ENCODE measurements at places on chromosomes 7 and 10.

DNA sequence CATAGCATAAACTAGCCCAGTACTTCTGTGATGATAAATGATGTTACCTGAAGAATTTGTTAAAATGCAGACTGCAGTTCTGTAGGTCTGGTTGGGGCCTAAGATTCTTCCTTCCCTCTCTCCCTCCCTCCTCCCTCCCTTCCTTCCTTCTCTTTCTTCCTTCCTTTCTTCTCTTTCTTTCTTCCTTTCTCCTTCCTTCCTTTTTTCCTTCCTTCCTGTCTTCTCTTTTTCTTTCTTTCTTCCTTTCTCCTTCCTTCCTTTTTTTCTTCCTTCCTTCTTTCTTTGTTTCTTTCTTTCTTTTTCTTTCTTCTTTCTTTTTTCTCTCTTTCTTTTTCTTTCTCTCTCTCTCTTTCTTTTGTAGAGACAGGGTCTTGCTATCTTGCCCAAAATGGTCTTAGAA is 3.7 kb upstream of the SLC25A28 start:
- ATAC-seq = no peak

DNA sequence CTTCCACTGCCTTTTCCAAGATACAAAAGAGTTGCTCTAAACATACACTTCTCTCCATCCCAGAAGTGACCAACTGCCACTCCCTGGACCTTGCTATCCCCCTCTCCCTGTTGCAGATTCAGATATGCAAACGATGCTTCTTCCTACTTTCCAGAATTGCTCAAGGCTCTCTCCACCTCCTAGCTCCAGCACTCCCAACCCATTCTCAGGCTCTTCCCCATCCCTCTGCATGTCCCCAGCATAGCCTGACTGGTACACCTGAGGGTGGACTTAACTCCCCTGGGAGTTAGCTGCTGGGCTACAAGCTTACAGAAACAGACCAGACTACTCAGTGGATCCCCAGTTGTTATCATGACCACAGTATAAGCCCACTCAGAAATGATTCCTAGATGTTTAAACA is 27.6 kb downstream of the MKRN1 start:
- no peak for ATAC-seq

DNA sequence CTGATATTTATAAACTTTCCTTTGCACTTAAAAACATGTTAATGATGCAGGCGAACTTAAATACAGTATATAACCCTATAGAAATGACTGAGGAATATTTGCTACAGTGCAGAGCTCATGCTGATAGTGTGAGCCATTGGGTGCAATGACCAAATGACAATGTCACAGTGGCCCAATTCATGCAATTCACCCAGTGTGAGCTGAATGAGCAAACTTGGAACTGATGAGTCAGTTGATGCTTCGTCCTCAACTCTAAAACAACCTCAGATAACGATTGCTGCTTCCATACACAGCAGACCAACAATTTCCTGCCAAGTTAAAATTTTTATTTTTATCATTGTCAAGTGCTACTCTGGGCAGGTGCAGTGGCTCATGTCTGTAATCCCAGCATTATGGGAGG is 12.1 kb upstream of the ZC3HAV1L start:
- no peak for ATAC-seq

GRCh38 chr7:93758631-93759030 is 131.9 kb downstream of the TFPI2 start:
- ATAC-seq = no peak

DNA sequence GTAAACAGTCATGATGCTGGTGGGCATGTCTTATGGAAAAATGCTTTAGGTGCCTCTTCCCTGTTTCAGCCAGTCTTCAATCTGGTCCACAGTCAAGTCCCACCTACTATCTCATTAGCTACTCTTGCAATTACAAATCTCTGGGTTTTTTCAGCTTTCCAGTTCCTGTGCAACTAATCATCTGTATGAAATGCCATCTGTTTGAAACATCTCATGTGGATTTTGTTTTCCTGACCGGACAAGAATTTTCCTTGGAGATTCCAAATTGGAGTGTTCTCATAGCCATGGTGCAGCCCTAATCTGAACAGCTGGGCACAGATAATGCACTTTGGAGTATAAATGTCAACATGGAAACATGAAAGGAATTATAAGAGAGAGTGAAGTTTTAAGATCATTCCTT is 41.3 kb upstream of the CALN1 start:
- ATAC-seq = no peak

DNA sequence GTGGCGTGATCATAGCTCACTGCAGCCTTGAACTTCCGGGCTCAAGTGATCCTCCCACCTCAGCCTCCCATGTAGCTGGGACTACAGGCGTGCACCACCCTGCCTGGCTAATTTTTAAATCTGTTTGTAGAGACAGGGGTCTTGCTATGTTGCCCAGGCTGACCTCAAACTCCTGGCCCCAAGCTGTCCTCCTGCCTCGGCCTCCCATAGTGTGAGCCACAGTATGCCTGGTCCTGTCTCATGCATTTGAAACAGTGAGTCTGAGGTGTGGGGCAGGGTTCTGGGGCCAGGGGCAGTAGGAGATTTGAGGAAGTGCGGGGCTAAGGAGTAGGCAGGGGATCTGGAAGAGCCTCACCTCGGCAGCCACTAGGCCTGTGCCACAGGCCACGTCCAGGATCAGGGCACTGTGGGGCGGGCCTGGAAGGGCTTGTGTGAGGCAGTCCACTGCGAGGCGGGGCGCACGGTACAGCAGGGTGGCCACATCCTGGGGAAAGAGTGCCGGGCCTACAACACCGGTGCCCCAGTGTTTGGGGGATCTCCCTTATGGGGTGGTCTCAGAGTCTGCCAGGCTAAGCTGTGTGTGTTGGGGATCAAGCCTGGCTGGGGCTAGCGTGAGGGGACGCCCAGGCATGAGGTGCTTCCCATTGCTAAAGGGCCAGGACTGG is 1.5 kb downstream of the METTL27 start:
- no peak for ATAC-seq

DNA sequence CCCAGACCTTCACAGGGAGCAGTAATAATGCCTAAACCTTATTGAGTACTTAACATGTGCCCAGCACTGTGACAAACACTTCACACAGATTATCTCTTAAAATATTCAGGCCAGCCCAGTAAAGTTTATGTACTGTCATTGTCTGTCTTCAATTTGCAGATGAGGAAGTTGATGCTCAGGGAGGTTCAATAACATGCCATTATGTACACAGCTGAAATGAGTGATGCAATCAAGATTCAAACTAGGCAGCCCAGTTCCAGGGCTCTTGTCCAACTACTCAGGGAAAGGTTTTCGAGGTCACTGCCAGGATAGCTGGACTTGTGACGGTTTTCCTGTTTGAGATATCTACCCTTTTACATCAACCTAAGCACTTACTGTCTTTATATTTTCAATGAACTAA is 56.1 kb downstream of the AUTS2 start:
- ATAC-seq = peak; percentile 65

GRCh38 chr7:147510923-147511322 is 1079.6 kb upstream of the C7orf33 start:
- ATAC-seq = no peak

DNA sequence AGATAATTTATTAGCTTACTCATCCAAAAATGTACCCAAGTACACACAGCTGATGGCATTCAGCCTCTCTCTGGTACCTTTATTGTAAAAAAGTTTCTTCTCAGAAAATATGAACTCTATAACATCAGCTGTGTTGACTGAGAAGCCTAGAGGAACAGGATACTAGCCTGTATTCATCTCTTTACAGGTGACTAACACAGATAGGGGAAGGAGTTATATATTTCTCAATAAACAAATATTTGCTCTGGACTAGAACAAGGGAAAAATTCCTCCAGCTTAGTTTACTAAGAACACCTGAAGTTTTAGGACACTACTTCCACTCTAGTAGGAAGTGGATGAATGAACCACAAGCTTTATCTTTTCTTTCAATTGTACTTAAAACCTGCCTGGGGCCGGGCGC is 67.8 kb downstream of the ZNF248 start:
- no peak for ATAC-seq

DNA sequence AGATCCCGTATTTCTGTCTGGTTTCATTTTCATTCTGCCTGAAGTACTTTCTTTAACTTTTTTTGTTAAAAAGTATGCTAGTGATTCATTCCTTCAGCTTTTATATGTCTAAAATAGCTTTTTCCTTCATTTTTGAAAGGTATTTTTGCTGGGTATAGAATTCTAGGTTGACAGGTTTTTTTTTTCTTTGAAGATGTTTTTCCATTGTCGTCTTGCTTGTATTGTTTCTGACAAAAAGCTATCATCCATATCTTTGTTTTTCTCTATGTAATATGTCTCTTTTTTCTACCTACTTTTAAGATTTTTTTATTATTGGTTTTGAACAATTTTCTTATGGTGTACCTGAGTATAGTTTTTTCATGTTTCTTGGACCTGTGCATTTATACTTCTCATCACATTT is 8.2 kb downstream of the CUTC start:
- no peak for ATAC-seq

- ATAC-seq = no peak
Measured at GRCh38 chr10:5654218-5654755, 12.1 kb downstream of the ASB13 start.

DNA sequence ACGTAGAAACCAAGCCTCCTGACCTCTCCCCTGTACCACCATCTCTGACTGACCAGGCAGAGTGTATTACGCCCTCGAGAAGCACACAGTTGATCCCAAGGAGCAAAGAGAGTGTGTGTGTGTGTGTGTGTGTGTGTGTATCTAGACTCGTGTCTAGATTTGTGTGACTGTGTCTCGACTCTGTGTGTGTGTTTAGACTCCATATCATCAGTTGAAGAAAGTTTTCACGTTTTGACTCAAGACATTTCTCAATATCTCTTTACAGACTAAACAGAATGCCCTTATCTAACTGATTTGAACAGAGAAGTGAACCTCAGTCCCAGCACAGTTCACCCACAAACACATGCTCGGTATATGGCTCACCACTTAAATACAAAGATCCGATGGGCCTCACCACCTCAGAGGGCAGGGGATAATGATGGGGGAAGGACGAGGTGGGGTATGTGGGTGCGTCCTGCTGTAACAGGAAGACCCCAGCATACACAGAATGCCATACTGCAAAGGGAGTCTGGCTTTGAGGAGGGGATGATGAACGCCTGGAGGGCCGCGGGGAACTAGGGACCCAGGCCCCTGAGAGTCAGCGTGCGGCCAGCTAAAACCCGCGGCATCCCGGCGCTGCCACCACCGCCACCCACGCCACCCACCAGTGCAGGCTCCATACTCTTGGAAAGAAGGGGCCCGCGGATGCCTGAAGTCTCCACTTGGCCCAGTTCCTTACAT is 780 bp downstream of the ALDH18A1 start:
- peak; percentile 8 for ATAC-seq

GRCh38 chr7:8290645-8291308 is 28.8 kb upstream of the ICA1 start:
- no peak for ATAC-seq

- peak; percentile 98 for ATAC-seq
Measured at GRCh38 chr7:41029072-41029499, 673.8 kb downstream of the INHBA start.

DNA sequence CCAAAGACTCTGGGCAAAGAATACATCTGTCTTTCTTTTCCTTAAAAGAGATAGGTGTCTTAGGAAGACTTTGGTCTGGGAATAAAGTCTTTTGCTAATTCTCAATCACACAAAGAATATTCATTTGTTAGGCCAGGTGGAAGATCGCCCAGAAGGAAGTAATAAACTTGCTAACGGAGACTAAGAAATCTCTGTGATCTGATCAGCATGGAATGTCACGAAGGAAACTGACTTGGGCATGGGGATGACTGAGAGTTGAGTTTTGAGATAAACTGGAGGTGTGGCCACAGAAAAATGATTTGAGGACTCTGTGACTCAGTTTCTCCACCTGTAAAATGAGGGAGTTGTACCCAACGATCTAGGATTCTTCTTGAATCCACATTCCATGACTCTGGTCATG is 161.1 kb upstream of the SVIL start:
- ATAC-seq = no peak

DNA sequence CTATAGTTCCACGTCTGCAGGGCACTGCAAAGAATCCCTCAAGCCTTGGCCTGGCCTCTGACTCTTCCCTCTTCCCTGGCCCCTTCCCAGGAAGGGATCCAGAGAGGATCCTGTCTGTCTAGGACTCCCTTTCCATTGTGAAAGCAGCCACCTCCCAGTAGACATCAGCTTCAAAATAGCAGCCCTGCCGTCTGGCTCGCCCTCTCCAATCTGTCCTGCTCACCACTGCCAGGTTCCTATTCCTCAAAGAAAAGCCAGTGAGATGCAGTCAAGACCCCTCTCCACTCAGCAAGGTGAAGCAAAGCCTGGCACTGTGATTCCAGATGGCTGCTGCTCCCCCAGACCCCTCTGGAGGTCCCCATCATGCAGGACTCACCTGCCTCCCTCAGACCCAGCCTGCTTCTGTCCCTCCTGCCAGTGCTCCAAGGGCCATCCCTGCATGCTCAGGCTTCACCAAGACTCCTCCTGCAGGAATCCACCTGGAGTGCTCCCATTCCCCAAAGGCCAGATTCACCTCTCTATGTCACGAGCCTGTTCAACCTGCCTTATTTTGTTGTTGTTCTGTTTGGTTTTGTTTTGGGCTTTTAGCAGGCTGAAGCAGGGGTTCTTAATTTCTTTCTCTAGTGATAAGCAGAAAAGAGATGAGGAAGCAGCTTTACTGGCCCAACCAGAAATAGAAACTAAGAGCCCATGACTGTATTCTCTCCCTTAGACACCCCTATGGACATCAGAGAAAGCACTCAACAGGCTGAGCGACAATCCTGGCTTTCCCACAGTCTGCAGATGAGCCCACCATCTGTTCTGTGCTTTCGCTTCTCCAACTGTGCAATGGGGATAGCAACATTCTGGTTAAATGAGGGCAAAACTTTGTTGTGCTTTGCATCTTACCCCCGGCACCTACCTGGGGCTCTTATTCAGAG is 305.1 kb downstream of the GRID1 start:
- no peak for ATAC-seq

DNA sequence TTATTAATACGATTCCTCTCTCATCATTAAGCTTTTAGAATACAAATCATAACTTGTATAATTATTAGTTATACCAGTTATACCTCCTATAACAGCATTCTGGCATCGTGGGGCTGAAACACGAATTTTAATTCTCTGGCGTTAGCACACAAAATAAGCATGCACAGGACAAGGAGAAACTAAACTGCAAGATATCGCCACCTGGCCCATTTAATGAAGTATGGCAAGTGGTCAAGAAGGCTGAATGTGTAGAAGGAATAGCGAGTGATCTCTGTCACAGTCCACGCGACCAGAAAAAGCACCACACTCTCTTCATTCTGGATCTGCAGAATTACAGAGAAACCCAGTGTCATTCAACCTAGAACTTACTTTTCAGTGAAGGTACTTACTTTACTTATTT is 18.1 kb downstream of the HACD1 start:
- ATAC-seq = no peak

DNA sequence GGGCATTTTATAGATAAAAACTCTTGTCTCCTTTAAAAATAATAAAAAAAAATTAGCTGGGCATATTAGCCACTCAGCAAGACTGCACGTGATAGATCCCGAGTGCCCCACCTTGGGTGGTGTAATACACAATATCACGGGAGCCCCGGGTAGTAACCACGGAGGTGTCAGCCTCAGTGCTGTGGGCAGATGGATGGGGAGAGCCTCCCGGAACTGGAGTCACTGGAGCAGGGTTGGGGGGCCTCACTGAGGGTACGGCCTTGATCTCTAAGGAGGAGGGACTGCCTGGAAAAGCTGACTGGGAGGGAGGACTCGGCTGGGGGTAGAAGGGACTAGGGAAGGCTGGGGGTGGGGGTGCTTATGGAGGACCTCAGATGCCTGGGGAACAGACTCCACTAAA is 12.6 kb downstream of the LEP start:
- no peak for ATAC-seq

Data from motor neuron (in vitro differentiated cells).